ENCODE measurements at places on chromosomes 1 and 21.

DNA sequence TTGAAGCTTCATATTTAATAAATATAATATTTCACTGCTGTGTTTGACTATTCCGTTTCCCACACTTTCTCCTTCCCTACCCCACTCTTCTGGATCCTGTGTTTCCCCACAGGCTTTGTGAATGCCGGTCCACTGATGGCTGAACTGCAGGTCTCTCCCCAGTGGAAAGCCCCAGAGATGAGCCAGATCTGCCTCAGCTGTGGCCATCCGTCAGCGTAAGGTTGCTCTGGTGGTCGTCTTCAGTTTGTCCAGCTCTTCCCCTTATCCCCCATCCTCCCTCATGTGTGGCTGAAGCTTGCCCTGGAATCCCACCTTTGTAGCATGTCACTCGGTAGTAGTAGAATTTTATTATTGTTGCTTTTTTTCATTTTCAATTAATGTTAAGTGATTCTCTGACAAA lies 11.4 kb downstream of the SMAP2 start:
- DNase-seq: no peak

DNA sequence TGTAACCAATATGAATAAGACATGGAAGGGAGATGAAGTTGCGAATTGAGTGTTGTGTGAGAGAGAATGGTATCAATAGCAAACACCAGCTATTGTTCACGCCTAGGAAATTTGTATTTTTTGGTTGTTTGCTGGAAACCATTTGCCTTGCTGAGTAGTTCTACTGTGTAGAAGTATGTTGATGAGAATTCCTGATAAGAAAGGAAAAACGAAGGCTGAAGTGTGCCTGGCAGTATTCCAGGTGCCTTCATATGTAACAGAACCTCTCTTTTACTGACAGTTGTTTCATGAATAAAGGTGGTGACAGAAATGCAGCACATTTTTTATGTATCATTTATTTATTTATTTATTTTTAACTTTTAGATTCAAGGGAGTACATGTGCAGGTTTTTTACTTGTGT lies 79.5 kb downstream of the SDCCAG8 start:
- DNase-seq: no peak

GRCh38 chr1:22658385-22659163 lies 5.5 kb downstream of the C1QB start:
- DNase-seq: no peak

- DNase-seq: no peak
These were observed 96.9 kb downstream of the ZNF644 start for GRCh38 chr1:90924982-90925381.

GRCh38 chr1:173114346-173114745 lies 63.6 kb upstream of the TNFSF18 start:
- DNase-seq: no peak

DNA sequence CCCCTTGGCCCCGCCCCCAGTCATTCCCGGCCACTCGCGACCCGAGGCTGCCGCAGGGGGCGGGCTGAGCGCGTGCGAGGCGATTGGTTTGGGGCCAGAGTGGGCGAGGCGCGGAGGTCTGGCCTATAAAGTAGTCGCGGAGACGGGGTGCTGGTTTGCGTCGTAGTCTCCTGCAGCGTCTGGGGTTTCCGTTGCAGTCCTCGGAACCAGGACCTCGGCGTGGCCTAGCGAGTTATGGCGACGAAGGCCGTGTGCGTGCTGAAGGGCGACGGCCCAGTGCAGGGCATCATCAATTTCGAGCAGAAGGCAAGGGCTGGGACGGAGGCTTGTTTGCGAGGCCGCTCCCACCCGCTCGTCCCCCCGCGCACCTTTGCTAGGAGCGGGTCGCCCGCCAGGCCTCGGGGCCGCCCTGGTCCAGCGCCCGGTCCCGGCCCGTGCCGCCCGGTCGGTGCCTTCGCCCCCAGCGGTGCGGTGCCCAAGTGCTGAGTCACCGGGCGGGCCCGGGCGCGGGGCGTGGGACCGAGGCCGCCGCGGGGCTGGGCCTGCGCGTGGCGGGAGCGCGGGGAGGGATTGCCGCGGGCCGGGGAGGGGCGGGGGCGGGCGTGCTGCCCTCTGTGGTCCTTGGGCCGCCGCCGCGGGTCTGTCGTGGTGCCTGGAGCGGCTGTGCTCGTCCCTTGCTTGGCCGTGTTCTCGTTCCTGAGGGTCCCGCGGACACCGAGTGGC lies at the start of gene SOD1:
TSS of gene SOD1 (plus strand) at position 158 of the 723 bp plus-strand sequence. CDS start at position 235, 77 bp downstream.
- DNase-seq: peak; percentile 93

DNA sequence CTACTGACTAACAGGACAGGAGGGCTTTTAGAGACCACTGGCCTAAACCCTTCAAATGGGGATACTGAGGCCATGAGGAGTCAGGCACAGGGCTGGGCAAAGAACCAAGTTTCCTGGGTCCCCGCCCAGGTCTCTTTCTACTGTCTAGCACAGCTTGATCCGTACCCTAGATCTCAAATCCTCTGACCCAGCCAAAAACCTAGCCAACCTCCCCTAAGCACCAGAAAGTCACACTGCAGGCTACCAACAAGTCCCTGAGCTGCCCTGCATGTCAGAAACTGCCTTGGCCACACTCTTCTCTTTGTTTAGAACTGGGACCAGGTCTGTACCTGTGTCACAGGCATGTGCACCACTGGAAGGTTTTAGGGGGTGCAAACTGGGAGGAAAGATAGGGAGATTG lies 33.6 kb downstream of the AHDC1 start:
- DNase-seq: no peak

- DNase-seq: peak; percentile 80
These were observed 21.1 kb upstream of the SRSF4 start for GRCh38 chr1:29202584-29203340.

DNA sequence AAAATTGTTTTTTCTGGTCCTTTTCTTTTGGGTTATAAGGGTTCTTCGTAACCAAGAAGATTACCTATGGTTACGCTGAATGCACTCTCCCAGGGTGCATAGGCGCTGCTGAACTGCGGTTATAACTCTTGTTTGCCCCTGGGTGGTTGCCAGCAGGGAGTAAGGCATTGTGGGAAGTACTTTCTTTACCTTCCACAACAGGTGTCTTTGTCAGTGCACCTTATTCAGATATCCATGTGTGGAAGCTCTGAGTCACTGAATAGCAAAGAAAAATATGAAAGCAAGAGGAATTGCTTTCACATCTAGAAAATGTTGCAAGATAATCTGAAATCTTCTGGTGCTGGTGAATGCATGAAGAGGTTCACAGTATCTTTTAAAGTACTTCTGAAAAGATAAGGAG lies 124.4 kb upstream of the CACYBP start:
- no peak for DNase-seq

- no peak for DNase-seq
These were observed 91.9 kb downstream of the KCNT2 start for GRCh38 chr1:196516373-196516772.

GRCh38 chr1:172609528-172609927 lies 49.4 kb upstream of the FASLG start:
- DNase-seq: no peak

DNA sequence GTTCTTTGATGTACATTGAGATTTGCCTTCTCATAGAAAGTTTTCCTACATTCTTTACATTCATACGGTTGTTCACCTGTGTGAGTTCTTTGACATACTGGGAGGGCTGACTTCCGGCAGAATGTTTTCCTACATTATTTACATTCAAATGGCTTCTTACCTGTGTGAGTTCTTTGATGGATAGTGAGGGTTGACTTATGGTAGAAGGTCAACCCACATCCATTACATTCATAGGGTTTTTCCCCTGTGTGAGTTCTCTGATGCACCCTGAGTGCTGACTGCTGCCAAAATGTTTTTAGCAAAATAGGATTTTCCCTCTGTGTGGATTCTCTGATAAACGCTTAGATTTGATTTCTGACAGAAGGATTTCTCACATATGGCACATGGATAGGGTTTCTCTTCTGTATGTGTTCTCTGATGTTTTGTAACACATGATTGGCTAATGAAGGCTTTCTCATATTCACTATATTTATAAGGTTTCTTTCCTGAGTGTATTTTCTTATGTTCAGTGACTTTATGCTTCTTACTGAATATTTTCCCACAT lies 37.7 kb downstream of the JMJD4 start:
- DNase-seq: no peak

DNA sequence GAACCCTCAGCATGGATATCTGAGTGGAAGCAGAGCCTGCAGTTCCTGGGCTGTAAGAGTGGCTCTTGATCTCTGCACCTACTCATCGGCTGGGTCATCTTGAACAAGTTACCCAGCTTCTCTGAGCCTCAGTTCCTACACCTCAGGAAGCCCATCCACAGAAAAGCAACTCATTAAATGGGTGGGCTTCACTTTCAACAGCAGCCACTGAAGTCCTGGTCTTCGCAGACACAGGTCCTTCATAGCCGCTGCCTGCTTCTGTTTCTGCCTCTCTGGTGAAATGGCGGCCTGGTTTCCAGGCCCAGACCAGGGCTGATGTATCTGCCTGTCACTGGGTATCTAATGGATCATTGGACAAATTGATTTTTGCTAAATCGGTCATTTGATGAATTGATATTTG lies 571.4 kb downstream of the PTPRU start:
- DNase-seq: no peak

GRCh38 chr1:91622616-91623015 lies 122.0 kb downstream of the CDC7 start:
- no peak for DNase-seq

GRCh38 chr1:63601463-63601862 lies 8.3 kb downstream of the PGM1 start:
- no peak for DNase-seq

DNA sequence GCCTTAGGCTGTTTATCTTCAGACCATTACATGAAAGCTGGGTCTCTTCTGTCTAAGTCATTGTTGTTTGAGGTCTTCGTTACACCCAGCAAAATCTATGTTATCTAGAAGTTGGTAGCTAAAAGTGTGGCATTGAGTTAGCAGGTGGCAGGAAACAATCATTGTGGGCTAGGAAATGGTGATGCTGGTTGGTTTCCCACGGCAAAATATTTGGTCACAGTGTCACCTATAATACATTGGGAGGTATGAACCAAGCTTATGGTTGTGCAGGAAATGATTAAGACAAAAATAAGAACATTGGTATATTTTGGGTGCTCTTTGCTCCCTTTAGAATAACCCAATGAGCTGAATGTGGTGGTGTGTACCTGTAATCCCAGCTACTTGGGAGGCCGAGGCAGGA lies 169.7 kb downstream of the TRIM33 start:
- no peak for DNase-seq

GRCh38 chr1:20400341-20401177 lies 85.5 kb downstream of the CAMK2N1 start:
- no peak for DNase-seq

DNA sequence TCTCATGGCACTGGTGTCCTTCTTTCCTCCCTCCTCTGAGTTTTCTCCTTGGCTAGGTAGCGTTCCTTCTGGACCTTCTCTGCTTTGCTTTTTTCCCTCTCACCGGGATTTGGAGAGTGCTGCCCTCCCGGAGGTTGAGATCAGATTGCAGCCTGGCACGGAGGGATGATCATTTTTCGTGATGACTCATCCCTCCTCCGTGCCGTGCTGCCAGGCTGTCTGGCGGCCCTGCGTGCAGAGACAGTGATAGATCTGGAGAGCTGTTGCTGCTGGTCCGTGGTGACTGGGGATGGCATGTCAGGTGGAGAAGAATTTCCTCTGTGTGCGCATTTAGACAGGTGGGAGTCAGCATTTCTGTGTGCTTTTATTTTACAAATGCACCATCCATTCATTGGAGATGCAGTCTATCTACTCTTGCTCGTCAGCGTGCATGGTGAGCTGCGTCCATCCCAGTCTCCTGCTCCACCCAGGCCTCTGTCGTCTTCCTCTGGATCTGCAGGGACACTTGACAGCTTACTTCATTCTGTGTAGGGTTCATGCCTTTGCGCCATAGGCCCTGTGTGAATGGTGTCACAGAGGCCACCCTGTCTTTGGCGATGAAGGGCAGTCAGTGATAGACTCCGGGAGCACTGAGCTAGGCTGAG lies 104.4 kb downstream of the PCBP3 start:
- peak; percentile 5 for DNase-seq

- peak; percentile 7 for DNase-seq
These were observed 158.4 kb upstream of the DPT start for GRCh38 chr1:168887381-168887780.

- DNase-seq: no peak
These were observed 18.8 kb downstream of the GATAD2B start for GRCh38 chr1:153903841-153904455.

DNA sequence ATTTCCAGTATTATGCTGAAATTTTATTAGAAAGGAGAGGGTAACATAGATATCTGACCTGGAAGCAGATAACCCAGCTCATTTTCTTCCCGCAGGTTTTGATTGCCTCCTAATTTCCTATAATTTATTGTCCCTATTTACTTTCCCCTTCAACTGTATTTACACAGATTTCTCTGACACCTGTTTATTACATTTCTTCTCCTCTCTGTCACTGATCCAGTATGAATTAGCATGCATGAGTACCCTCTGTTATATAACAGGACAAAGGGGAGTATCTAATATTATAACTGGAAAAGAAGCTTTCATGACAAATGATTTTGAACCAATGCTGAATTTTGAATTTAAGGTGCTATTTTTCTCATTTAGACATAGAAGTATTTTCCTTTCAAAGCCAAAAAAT lies 37.4 kb downstream of the DENND1B start:
- DNase-seq: peak; percentile 71

GRCh38 chr21:33245289-33245918 lies 15.7 kb downstream of the IFNAR2 start:
- no peak for DNase-seq

- DNase-seq: no peak
These were observed 6.1 kb downstream of the PDE9A start for GRCh38 chr21:42659416-42660117.

- no peak for DNase-seq
These were observed 26.7 kb downstream of the STPG1 start for GRCh38 chr1:24386931-24387330.

GRCh38 chr1:162305969-162306368 lies 70.7 kb downstream of the SPATA46 start:
- DNase-seq: no peak

DNA sequence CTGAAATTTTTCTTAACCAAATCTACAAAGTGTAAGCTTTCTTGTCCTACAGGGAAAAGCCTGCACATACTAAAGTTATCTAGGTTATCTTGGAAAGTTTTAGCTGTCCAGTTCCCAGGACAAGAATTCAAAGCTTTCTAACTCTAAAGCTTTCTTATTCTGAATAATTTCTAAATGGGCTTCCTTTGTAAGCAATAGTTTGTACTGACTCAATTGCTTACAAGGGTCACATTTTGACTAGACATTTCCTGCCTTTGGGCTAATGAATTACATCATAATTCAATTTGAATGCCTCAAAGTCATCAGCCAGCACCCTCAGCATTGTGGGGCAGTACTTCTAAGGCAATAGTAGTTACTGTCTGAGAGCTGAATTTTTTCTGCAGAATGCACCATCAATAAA lies 223.0 kb downstream of the LTN1 start:
- no peak for DNase-seq

DNA sequence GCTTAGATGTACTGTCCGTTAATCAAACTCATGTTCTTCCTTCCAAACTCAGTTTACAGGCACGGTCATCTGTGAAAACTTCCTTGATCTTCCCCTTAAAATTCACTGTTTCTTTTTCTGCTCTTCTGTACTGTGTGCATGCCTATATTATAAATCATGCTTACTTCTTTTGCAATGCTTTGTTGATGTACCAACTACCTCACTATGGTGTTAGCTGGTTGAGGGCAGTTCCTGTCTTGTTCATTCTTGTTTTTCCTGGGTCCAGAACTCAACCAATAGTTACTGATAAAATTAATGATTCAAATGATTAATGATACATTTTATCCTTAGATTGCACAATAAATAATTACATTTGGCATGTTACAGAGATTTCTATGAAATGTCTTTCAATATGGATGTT lies 163.8 kb downstream of the CHRM3 start:
- DNase-seq: no peak
